ENCODE measurements at places on chromosomes 5 and 9.

GRCh38 chr9:36451949-36452348 lies 51.9 kb upstream of the RNF38 start:
- no peak for DNase-seq

- no peak for DNase-seq
Observed at GRCh38 chr9:99154356-99154755, 49.4 kb downstream of the TGFBR1 start.

GRCh38 chr5:178642351-178642909 lies 15.6 kb upstream of the CLK4 start:
- no peak for DNase-seq

- DNase-seq: no peak
Observed at GRCh38 chr9:38214432-38214831, 145.4 kb upstream of the SHB start.

- no peak for DNase-seq
Observed at GRCh38 chr5:148953711-148954110, 109.2 kb downstream of the SH3TC2 start.

GRCh38 chr9:121199921-121200320 lies 1.7 kb downstream of the RAB14 start:
- no peak for DNase-seq

DNA sequence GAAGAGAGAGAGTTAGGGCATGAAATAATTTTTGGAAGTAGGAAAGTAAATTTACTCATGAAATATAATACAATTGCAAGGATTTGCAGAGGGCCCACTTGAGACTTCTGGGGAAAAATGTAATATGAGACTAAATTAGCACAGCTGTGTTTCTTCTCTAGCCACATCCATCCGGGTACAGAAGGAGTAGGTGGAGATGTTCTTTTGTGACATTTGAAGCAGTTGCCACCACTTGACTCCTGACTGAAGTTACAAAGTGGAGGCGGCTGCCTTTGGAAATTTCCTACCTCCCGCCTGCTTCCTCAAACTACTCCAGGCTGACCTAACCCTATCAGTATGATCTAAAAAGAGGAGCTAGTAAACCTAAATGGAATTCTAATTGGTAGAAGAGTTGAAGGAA lies 58.1 kb upstream of the SHISAL2B start:
- no peak for DNase-seq

- no peak for DNase-seq
Observed at GRCh38 chr5:56303511-56303910, 70.4 kb upstream of the ANKRD55 start.

- no peak for DNase-seq
Observed at GRCh38 chr5:95087816-95088317, 197.0 kb downstream of the MCTP1 start.

DNA sequence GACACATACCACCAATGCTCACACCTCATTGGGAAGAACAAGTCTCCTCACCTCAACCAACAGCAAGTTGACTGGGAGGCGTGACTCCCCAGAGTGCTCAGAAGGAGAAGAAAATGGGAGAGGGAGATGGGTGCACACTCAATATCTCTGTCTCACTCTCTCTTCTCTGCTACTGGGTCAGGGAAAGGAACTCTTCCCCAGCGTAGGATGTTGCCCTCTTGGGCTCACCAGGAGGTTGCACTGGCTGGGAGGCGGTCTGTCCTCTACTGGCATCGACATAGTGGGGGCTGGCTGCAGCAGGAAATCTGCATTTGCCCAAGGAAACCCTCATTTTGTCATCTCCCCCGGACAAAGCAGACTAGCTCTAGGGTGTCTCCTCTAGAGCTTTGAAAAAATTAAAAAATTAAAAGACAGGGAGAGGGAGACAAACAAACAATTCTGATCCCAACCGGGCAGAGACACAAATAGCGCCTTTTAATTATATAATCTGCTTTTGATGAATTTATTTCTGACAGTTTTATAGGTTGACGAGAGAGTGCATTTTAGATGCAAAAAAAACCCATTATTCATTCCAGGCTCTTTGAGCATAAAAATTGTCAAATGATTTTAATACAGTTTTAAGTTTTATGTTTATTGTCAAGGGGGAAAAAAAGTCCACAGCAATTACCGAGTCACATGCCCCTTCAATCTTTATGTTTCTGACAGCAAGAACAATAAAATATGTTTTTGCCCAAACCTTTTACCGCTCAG lies 179.3 kb upstream of the MVB12B start:
- DNase-seq: no peak
